ENCODE measurements at places on chromosomes 1 and 21.

GRCh38 chr1:30760596-30761324 is 3.2 kb upstream of the LAPTM5 start:
- no peak for DNase-seq

DNA sequence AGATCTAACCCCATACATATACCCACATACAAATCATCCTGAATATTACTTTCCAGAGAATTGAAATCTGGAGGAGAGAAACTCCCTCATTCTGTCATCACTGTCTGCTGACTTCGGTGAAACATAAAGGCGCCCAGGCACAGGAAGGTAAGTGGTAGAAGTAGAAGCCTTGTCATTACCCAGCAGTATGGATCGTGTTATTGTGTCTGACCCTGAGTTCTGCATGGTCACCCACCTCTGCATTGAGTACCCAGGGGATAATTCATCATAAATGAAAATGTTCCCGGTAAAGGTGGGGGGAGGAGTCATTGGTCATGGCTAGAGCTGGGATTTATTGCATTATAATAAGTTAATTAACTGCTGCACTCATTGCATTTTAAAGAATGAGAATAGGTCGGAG is 342.6 kb upstream of the PKN2 start:
- no peak for DNase-seq

DNA sequence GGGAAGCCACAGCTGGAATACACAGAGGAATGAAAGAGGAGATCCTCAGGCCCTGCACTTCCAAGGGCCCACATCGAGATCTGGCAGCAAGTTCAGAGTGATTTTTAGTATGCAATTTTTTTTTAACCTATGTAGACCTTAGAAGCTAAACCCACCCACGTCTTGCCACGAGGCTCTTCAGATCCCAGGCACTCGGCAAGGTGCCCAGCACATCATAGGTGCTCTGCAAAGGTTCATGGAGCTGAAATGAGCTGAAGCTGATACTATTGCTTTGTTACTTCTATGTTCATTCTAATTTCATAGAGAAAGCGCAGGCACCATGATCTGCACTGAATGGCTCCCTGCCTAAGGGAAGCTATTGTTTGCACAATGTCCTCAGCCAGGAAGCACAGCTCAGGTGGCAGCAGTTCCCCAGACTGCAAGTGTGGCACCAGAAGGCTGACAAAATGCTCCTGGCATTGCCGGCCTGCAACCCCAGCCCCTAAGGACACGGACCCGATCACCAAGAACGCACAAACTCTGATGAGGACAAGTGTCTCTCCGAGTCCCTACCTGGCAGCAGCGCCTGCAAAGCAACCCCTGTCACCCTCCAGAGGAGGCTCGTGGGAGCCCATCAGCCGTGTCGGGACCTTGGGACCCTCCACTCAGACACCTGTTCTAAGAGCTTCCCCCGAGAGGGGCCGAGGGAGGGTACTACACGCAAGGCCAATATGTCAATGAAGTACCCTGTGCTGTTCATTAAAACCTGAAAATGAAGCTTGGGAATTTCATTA is 264.2 kb downstream of the NPHP4 start:
- DNase-seq, result no peak

DNA sequence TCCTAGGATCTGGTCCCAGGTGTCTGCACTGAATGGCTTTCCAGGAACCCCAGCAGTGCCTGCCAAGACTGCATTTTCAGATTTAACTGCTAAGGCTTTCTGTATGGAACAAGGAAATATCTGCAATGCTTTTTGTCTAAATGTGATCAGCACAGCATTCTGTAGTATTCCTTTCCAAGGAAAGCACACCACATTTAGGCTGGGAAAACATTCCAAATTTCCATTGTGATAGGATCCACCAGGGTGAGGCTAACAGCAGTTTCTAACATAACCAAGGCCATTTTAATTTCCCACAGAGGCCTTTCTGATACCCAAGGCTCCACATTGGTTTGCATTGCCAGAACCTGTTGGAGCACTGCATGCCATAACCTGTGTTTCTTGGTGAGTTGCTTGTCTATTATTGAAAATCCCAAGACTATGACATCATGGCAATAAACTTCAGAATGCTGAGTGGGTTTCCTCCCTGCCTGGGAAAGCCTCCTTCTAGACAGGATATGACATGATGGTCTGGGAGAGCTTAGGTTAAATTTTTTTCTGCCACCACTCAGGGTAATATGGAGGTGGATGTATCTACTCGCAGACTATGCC is 23.3 kb upstream of the PTGFRN start:
- no peak for DNase-seq

DNA sequence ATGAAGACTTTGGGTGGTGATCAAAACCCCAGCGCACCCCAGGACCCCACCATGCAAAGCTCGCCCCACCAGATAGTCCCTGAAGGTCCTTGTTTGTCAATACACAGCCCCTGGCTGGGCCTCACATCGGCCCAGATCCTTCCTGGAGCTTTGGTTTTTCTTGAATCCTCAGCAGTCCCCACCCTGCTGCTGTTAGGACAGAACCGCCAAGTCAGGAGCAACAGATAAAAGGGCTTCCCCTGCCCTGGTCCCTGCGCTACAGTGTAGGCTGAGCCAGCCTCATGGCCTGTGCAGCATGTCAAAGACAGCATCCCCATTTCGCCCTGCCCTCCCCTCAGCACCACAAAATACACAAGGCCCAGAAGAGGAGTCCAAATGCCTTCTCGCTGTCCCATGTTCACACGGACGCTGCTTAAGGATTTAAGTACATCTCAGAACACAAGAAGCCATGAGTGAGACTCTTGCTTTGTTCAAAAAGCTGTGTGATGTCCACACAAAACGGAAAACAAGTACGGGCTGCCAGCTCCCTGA is 65.7 kb downstream of the PSMG1 start:
- DNase-seq, result no peak

DNA sequence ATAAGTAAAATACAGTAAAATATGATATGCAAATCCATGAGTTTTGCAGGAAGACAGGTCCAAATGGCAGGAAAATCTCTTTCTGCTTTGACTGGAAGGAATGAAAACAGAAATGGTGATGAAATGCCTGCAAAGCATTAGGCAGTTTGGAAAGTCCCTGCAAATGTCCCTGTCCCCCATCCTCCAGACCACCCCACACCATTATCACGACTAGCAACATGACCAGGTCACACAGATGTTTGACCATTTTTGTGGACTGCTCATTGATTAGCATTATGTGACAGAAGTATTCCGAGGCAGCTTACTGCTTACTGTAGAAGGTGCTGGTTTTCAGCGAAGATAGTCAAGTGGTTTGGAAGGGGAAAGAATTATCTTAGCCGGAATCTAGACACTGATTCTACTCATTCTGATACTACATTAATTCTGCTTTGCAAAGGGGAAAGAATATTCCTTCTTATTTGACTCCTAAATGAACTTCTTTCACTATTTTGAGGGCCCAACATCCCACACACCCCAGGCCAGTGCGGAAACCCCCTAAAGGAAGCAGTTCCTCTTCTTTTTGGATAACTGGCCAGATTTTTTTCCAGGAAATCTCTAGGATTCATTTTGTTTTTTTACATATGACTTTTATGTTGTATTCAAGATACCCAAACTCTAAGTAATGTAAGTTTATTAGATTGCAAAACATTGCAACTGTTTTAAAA is 9.5 kb upstream of the CR2 start:
- no peak for DNase-seq

GRCh38 chr1:232551386-232551785 is 78.5 kb downstream of the SIPA1L2 start:
- no peak for DNase-seq

GRCh38 chr1:207308451-207309190 is 12.9 kb upstream of the CD55 start:
- DNase-seq, result no peak

DNA sequence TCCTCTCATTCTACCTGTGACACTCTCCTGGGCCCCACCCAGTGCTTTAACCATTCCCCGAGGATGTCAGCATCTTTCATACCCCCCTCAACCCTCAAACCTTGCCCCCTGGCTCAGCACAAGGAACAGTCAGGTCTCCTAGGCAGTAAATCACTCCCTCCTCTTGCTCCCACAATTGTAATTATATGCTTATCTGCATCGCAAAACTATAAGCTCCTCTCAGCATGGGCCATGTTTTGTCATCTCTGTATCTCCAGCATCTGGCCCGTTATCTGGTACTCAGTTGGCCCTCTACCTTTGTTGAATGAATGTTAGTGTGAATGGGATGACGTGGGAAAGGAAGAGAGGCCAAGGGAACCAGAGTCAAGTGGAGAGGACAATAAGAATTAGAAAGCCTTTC is 2.8 kb upstream of the ELOVL1 start:
- no peak for DNase-seq

DNA sequence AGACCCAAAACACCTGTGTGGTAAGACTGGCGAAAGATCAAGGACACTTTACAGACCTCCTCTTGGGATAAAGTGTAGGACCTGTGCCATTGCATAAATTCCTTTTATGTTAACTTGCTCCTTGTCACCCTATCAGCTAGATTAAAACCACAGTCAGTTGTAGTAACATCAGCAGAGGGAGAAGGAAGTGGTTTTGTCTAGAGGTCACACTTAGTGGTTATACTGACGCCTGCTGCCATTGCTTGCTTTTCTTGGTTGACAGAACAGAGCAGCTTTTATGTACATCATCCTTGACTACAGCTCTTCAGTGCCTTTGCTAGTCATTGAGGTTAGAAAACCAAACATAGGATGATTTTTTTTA is 101.4 kb downstream of the PBX1 start:
- DNase-seq, result no peak

DNA sequence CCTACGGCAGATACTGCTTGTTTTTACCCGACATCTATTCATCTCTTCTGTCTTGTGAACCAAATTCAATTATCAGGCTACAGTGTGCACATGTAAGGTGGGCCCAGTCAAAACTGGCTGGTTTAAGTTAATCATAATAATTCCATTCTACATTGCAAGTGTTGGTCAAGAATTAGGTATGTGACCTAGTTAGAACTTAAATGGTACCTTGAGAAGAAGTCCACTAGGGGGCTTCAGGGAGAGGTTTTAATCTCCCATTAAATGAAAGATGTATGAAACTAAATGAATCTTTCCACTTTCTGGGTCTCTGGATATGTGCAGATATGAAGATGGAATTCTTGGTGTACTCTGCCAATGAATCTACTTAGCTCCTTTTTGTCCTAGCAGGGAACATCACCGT is 187.1 kb downstream of the CDC42BPA start:
- DNase-seq, result no peak

DNA sequence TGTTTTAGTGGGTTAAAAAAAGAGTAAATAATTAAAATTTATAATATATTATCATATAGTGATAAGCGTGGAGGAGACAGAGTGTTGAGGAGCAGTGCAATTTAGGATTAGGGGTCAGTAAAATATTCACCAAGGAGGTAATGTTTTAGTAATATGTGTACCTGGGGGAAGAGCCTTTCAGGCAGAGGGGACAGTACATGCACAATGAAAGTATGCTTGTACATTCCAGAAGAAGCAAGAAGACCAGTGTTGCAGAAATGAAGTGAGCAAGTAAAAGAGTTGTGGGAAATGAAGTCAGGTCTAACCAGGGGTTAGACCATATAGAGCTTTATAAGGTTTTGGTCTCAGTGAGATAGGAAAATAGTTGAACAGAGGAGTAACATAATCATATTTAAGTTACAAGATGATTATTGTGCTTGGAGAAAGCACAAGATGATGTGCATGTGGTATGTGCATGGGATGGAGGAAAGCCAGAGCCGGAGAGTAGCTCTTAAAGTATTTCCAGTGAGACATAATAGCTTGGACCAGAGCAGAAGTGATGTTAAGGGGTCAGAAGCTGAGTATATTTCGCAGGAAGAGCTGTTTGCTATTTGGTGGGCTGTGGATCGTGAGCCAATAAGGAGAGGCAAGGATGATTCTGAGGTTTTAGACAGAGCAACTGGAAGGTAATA is 44.8 kb downstream of the SNX7 start:
- DNase-seq, result no peak

- peak; percentile 74 for DNase-seq
Observed at GRCh38 chr1:153536012-153536670, 350 bp upstream of the S100A6 start.

DNA sequence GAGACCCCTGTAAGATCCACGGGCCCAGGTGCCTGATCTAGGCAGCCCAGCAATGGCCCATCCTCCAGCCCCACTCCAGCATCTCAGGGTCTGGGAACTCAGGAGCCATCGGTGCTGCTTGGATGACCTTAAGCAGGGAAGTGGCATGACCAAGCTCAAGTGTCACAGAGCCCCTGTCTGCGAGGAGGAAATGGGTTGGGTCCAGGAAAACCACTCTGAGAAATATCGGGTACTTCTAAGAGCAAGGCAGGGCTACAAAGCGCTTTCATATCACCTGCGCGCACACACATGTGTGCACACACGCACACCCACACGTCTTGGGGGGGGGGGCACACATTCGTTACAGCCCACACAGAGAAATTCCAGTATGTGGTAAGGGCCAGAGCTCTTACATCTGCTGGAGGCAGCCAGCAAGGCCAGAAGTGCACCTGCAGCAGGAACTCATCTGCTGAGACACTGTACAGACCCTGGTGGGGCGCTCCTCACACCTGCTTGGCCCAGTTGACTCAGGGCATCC is 32.6 kb upstream of the SPOCD1 start:
- DNase-seq, result peak; percentile 21

DNA sequence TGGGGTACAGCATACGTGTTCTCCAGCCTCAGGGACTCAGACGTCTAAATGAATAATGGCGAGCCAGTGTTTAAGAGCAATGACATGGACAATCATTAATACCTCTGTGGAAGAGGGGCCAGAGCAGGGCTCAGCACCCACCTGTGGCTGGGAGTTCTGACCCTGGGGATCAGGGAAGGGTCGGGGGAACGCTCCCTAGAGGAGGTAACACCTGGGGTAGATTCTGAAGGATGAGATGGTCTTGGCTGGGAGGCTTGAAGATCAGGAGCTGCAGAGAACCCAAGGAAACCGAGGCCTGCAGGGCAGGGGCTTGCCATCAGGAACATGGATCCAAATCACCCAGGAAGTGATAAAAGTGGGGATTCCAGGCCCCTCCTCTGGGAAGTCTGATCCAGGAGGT is 138.2 kb upstream of the RUNX3 start:
- no peak for DNase-seq

DNA sequence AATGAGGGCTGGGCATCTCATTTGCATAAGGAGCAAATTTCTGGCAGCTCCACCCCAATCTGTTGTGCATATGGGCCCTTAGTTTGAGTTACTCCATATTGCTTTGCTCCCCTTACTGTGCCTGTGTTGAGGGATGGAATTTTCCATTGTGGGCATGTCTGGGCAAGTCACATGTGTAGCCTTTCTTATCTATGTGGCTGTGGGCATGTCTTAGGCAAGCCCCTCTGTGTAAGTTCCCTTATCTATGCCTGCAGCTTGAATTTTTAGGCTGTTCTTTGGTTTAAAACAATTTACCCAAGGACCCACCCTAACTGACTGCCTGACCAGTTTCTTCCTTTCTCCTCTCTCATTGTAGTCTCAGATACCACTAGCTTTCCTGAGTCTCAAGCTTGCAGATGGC is 405.7 kb upstream of the NCAM2 start:
- no peak for DNase-seq

GRCh38 chr1:1305300-1306069 is 2.2 kb downstream of the ACAP3 start:
- peak; percentile 41 for DNase-seq

DNA sequence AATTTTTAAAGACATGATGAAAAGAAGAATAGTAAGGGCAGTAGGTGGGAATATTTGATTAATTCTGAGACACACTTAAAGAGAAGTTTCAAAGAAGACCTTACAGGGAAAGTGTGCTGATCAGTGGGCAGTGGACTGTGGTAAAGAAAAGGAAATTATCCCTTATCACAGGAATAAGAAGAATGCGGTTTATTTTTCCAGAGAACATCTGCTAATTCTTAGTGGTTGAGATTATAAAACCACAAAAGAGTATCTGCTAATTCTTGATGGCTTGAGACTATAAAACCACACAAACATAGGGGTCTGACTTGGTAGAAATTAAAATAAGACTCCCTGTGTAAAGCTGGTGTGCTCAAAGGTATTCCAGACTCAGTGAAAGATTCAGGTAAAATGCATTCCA is 60.0 kb upstream of the KCTD3 start:
- no peak for DNase-seq

Data from activated T-helper 9 cell treated with anti-CD3 and anti-CD28 coated beads, Interleukin-2, amount 50 U/mL, for 16 hours (primary cell).